Posterior cingulate gyrus (tissue), 11 donors: ENCODE measurements at places on chromosomes 16 and 17.

- no peak for DNase-seq
Observed at GRCh38 chr16:82400046-82400445, 226.7 kb upstream of the CDH13 start.

- no peak for DNase-seq
Observed at GRCh38 chr16:67383284-67383683, 10.0 kb downstream of the TPPP3 start.

DNA sequence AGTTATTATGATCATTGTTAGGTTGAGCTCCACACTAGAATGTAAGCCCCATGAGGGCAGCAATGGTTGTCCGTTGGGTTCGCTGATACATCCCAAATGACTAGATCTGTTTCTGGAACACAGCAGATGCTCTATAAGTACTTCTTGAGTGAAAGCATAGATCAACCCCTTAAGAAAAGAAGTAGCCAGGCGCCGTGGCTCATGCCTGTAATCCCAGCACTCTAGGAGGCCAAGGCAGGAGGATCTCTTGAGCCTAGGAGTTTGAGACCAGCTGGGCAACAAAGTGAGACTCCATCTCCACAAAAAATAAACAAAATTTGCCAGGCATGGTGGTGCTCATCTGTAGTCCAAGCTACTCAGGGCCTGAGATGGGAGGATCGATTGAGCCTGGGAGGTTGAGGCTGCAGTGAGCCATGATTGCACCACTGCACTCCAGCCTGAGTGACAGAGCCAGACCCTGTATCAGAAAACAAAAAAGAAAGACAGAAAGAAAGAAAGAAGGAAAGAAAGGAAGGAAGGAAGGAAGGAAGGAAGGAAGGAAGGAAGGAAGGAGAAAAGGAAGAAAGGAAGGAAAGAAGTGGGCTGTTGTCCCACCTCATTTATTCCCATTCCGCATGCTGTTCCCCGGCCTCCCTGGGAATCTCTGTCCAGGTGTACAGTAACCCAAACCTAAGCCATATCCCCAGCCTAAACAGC is 54.4 kb upstream of the RPL38 start:
- no peak for DNase-seq

DNA sequence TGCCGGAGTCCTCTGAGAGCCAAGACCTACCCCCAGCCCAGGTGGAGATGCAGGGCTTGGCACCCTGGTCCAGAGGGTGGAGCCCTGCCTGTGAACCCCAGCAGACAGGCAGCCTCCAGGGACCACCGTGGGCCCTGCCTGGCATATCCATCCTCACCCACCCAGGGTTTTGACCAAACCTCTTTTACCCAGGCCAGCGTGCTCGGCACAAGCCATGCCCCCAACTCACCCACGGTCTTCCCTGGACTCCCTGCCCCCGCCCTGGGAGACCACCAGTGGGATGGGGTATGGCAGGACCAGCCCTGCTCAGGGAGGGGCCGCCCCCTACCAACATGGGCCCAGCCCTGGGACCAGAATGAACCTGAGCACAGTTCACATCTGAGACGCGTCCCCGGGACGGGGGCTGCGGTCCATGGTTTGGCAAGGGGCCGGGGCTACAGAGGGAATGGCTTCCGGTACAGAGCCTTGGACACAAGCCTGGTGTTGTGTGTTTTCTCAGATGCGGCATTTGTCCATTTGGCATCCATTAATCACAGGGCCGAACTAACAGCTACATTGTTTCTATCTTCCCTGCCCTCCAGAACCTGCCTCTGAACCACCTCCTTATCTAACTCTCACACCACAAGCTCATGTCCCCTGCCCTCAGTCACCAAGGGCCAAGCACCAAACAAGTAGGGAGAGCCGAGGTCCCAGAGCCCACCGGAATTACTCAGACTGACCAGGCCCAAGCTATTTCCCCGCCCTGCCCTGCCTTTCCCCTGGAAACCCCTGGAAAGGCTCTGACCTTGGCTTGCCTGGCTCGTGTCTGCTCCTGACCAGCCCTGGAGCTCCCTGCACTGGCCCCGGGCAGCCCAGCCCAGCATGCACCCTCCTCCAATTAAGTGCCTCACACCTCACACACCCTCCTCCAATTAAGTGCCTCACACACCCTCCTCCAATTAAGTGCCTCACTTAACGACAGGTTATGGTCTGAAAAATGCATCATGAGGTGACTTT is 14.1 kb downstream of the HS3ST6 start:
- DNase-seq, result no peak

GRCh38 chr16:27534256-27534655 is 15.5 kb downstream of the GTF3C1 start:
- DNase-seq, result no peak

GRCh38 chr17:600576-601243 is 113.9 kb downstream of the VPS53 start:
- no peak for DNase-seq

DNA sequence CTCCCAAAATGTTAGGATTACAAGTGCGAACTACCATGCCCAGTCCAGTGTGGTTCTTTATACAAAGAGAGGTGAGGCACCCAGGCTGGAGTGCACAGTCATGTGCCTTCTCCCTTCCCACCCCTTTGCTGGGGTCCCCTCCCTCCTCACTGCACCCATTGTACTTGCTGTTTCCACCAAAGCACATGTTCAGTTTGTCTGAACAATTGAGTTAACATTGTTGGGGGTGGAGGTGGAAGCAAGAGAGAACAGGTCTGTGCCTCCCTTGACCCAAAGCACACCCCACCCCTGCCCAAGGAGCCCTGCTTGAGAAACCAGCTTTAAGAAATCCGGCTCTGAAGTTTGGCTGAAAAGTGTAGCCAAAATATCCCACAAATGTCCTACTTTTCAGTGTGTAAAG is 142.3 kb upstream of the CDH5 start:
- DNase-seq, result no peak

- no peak for DNase-seq
Observed at GRCh38 chr16:27127308-27127707, 60.6 kb downstream of the C16orf82 start.

DNA sequence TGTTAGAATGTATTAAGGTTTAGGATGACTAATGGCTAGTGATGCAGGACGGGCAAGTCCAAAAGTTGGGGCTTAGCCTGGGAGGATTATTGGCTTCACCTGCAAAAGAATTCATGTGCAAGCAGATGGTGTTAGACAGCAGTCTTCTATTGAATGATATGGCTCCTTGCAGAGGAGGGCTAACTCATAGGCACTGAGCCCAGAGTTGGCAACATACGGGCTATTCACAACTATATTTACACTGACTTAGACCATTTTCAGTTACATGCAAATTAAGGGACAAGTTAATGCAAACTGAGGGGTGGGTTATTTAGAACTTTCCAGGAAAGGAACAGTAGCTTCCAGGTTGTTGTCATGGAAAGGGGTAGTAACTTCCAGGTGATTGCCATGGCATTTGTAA is 1017.1 kb upstream of the EEF2KMT start:
- DNase-seq, result no peak

DNA sequence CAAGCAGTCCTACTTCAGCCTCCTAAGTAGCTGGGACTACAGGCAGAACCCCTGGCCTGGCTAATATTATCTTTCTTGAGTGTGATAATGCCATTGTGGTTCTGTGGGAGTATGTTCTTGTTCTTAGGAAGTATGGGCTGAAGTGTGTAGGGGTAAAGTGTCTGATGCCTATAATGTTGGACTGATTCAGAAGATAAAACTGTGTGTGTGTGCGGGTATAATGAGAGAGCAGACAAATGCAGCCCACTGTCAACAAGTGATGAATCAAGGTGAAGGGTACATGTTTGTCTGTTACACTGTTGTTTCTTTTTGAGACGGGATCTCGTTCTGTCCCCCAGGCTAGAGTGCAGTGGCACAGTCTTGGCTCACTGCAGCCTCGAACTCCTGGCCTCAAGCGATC is 127.5 kb downstream of the CLEC16A start:
- DNase-seq, result no peak

DNA sequence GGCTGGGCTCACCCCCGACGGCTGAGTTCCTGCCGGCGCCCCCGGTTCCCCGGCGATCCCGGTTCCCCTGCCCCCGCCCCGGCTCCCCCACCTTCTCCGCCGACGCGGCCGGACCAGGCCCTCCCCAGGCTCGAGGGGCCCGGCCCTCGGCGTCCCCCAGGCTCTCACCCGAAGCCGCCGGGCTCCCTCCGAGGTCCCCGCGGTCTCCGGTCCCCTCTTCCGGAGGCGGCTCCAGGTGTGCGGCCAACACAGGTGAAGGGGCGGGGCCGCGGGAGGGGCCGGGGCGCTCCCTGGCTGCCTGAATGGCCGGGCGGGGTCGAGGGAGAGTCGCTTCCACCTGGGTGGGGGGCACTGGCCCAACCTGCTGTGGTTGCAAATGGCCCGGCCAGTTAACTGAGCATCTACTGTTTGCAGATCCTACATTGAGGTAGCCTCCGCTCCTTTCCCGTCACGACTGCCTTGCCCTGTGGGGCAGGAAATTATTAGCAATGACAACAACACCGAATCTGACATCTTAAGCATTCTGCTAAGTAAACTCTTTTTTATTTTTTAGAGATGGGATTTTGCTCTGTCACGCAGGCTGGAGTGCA is at the start of gene BICDL2:
BICDL2 (minus strand) TSS at position 219 of the 590 bp plus-strand sequence. CDS start 1,448 bp downstream, outside the sequence.
- no peak for DNase-seq
